H1 (cell line): ENCODE measurements at places on chromosomes 3 and 15. TPM values are rescaled to one million over a fixed set of nuclear protein-coding genes. Genes with fewer than 3 reads are reported as not detected.

- no peak for DNase-seq
Measured at GRCh38 chr3:40911264-40911663, 288.0 kb upstream of the CTNNB1 start.

CADM2 gene
- 20.2 and 20.9 TPM in 2 replicates for total RNA-seq

DNA sequence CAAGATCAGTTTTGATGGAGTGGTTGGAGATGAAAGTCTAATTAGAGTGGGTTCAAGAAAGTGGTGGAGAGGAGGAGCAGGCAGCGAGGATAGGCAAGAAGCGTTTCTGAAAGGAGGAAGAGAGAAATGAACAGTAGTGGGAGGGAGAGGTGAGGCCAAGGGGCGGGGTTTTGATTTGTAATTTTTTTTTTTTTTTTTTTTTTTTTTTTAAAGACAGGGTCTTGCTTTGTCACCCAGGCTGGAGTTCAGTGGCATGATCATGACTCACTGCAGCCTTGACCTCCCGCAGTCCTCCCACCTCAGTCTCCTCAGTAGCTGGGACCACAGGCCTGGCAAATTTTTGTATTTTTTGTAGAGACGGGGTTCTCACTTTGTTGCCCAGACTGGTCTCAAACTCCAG is 36.6 kb downstream of the MRAS start:
- DNase-seq, result no peak

DNA sequence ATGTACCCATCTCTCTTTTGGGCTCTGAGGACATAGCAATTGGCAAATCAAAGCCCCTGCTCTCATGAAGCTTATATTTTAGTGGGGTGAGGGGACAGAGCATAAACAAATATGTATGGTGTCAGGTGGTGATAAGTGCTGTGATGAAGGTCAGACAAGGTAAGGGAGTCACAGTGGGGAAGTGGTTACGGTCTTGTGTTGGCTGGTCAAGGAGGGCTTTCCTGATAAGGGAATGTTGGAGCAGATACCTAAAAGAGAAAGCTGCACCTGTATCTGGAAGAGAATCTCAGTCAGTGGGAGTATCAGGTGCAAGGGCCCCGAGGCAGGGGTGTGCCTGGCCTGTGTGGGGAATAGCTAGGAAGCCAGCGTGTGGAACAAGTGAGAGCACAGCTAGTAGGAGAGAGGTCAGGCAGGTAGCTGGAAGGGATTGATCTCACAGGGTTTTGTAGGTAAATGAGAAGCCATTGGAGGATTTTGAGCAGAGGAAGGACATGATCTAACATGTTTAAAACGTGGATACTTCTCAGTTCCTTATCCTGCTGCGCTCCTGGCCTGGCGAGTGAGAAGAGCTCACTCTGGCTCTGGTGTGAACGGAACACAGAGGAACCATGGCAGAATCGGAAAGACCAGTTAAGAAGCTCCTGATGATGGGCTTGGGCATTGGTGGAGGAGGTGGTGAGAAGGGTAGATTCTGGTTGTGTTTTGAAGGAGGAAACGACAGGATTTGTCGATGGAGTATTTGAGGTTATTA is 35.5 kb downstream of the MRAS start:
- DNase-seq, result no peak
